ENCODE measurements at places on chromosomes 13 and 19.

GRCh38 chr19:45142016-45142725 is 18.6 kb downstream of the NKPD1 start:
- no peak for DNase-seq

DNA sequence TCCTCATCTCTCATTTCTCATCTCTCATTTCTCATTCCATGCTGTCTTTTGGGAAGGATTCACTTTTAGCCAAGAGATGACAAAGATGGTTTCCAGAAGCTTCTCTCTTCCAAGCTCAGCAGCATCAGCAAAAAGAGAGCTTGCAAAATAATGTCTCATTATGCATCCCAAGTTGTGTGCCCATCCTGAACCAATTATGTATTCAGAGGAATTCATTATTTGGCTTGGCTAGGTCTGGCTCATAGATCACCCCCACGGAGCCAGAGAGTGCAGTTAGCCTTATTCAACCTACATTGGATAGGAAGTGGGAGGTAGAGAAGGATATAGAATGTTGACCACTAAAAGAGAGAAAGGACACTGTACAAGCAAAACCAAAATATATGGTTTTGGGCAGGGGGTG is 5.4 kb upstream of the OLFM2 start:
- no peak for DNase-seq

- DNase-seq = no peak
Measured at GRCh38 chr13:25215253-25215575, 43.1 kb upstream of the AMER2 start.

GRCh38 chr13:32427852-32428580 is at the start of gene N4BP2L1:
Gene N4BP2L1, minus strand, starts transcription at chr13:32428130. Its CDS starts 48 bp downstream, at chr13:32428082.
- DNase-seq = peak; percentile 69

DNA sequence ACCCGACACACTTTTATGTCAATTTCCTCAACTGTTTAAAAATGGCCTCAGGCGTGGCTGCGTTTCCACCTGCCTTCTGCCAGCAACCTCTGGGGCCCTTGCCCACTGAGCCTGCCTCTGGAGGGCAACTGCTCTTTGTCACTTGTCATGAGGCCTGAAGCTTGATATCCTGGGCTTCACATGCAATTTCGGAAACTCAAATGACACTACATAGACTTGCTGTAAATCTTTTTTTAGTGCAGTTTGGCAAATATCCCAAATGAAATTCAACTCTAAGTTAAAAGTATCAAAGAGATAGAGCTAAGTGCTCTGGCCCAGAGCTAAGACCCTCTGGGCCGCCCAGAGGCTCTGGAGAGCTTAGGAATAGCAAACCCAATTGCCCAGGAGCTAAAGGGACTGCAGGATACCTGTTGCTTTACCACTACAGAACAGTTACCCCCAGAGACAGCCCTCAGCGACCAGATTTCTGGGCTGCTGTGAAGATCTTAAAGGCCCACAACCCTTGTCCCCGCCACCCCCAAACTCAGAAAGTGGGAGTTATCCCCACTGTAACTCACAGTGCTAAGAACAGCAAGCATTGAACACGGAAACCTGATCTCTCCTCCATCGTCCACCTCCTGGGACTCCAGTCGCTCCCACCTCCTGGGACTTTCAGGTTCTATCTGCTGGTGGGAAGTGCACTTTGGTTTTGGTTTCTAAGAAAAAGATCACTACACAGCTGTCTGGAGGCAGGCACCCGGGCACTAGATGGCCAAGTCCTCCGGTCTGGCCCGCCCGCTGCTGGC is 19.4 kb downstream of the GJA3 start:
- no peak for DNase-seq

DNA sequence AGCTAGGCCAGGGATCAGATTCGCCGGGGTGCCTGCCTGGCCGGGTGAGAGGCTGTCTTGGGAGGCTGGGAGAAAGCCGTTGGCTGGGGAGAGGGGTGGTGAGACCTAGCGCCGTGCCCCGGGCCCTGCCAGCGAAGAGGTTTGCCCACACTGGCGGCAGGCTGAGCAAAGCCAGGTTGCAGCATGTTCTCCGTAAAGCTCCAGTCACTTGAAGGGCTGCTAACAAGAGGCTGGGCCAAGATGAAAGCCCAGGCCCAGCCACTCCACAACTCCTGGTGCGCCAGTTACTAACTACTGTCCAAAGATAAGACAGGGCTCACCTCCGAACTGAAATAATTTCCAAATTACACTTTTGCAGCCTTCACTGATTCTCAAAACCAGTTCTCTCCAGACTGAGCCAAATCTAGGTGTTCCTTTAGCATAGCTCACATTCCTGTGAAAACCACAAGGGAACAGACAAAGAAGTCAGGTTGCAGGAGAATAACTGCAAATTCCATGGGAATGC is 16.3 kb downstream of the ELAVL1 start:
- DNase-seq = no peak

DNA sequence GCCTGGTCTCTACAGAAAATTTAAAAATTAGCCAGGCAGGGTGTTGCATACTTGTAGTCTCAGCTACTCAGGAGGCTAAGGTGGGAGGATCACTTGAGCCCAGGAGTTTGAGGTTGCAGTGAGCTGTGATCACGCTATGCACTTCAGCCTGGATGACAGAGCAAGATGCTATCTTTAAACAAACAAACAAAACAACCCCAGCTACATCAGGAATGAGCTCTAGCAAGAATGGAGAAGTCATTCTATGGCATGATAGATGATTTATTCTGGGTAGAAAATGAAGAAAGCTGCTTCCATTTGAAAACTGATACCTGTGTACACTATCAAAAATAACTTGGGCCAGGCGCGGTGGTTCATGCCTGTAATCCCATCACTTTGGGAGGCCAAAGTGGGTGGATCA is 15.8 kb upstream of the SHISA2 start:
- DNase-seq = no peak

- no peak for DNase-seq
Measured at GRCh38 chr19:20481736-20482135, 83.8 kb downstream of the ZNF737 start.

DNA sequence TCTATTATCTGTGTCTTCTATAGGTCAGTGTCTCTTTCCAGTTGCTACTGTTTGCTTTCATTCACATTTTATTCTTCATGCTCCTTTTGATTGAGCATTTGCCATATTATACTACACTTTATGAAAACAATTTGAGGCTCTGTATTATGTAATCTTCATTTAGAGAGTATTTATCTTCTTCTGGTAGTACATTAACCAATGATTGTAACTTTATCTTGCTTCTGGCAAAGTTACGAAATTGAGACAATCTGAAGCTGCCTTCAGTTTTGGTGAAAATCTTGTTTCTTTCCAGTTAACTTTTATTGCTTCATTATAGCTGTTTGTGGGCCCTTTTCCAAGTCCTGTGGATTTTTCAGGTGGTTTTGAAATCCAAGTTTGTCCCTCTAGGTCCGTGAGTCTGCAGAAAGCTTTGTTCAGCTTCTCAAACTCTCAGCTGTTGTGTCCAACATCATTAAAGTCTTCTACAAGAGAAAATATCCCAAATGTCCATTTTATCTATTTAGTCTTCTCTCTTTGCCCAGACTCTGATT is 1255.4 kb upstream of the SPRY2 start:
- DNase-seq = no peak

All from C1 segment of cervical spinal cord (tissue), 14 donors.